ENCODE measurements at places on chromosomes 5 and 9.

GRCh38 chr5:82512025-82512424 is 233.9 kb upstream of the RPS23 start:
- no peak for DNase-seq

- DNase-seq = peak; percentile 61
These were observed 47.3 kb upstream of the PHYKPL start for GRCh38 chr5:178279723-178280438.

DNA sequence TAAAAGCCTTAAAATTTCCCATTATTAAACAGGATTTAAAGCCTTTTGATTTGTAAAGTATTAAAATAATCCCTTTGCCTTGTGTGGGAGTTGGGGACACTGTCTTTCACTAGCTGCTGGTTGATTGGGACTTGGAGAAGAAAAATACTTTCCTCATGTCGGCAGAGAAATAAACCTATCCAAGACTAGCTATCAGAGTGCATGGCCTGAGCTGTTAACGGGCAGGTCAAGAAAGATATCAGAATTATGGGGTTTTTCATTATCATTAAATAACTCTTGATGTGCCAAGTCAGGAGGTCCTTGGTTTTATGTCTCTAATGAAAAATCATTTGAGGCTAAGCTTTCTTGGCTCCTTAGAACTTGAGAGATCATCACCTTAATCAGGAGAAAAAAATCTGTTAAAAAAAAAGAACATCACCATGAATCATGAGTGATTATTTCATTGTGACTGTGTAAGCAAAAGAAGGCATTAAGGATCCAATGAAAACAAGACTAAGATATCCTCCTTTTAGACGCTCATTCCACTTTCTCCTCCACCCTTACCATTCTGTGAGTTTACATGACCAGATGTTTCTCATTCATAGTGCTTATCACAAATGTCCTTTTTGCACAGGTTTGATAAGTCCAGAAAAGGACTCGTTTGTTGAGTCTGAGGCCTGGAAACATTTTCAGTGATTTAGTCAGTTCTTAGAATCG is 140.4 kb upstream of the EGFLAM start:
- peak; percentile 1 for DNase-seq

GRCh38 chr5:135877570-135878155 is 18.0 kb downstream of the IL9 start:
- DNase-seq = no peak

GRCh38 chr5:115703514-115703913 is 77.7 kb upstream of the TMED7 start:
- no peak for DNase-seq

- DNase-seq = peak; percentile 17
These were observed 375 bp downstream of the NOP16 start for GRCh38 chr5:176388003-176388443.

DNA sequence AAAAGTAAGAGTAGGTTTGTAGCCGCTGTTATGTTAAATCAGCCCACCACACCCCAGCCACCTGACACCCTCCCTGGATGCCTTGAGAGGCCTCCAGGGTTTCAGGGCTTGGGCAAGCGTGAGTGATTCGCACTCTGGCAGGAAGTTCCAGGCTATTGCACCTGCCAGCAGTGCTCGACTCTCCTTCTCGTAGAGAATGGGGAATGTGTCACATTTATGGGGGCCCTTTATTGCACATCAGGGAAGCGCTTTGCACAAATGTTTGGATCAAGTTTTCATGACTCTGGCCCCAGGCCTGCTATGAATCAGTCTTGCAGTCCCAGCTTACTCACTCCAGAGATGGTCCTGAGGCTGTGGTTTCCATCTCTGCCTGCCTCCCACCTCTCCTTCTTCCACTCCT is 66.1 kb upstream of the ADRA1B start:
- no peak for DNase-seq

DNA sequence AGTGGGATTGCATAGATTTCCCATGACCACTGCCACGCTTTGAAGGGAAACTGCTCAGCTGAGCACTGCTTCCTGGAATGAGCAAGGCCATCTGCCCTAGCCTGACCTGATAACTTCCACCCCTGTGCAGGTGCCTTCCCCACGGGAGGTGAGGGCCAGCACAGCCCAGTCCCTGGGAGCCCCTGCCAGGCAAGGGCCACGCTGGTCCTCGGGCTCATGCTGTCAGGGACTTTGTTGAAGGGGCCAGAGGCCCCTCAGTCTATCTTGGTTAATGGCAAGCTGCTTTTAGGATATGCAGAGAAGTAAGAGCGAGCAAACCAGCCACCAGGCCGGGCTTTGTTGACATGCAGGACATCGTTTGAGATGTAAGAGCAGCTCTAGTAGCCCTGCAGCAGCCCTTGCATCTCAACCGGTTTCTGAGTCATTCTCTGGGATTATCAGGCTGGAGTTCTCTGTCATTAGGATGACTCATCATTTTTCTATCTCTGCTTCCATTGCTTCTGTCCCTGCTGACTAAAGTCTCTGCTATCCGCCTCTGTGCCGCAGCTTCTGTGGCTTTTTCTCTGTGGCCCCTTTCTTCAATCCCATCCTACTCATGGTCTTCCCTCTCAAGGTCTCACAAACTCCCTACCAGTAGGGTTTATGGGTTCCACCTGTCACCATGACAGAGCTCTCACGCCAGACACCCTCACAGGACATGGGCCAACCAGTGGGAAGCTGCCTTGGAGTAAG is 30.6 kb upstream of the IQGAP2 start:
- DNase-seq = peak; percentile 96

- DNase-seq = no peak
These were observed 21.7 kb upstream of the FBXW11 start for GRCh38 chr5:172028167-172028566.

- peak; percentile 43 for DNase-seq
These were observed 177.3 kb downstream of the SMARCA2 start for GRCh38 chr9:2192356-2192979.

DNA sequence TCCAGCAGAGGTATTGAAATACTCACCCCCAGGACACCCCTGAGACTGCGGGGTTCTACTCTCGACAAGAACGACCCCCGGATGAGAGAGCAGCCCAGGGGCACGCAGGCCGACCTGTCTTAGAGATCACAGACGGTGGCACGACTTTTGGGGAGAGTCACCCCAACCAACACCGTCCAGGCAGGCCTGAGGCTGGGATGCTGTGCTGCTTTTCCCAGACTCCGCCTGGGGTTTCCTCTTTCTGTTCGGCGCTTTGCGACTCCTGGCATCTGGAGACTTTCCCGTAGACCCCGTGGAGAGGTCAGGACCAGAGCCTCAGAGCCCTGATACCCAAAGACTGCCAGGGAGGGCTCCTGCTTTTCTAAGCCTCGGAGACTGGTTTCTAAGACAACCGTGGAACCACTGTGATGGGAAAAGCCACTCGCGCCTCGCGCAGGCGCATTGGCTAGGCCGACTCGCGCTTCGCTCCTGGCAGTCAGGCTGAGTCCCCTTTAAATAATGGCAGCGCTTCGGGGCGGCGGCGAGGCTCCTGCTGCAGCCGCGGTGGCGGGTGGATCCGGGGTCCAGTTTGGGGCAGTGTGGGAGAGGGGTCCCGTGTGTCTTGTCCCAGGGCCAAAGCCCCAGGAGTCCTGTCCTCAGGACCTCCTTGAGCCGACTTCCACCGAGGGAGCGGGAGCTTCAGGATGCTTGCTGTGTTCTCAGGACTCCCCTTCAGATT is 484.0 kb downstream of the SPATA31A7 start:
- no peak for DNase-seq

DNA sequence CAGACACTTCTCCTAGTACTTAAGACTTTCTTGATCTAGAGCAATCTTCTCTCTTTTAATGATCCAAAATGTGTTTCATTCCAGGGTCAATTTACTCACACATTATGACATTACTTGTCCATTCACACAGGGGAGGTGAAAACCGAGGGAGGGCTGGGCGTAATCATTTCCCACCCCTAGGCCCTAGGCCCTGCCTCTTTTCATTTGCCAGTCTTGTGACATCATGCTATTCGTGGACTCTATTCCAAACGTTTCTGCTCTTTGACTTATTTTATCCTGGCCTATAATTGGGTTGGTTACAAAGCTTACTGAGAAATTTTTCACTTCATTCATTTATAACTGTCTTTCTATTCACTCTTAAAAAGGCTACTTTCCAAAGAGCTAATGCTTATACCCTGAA is 2.4 kb downstream of the DCAF12 start:
- no peak for DNase-seq

DNA sequence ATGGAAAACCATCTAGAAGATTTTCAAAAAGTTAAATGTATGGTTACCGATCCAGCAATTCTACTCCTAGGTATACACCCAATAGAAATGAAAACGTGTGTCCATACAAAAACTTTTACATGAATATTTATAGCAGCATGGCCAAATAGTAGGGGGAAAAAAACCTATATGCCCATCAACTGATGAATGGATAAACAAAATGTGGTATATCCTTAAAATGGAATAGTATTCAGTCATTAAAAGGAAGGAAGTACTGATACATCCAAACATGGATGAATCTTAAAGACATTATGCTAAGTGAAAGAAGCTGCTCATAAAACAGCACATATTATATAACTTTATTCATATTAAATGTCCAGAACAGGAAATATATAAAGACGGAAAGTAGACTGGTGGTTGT is 93.2 kb upstream of the SPOCK1 start:
- no peak for DNase-seq

GRCh38 chr5:95078868-95079267 is 206.0 kb downstream of the MCTP1 start:
- DNase-seq = no peak

DNA sequence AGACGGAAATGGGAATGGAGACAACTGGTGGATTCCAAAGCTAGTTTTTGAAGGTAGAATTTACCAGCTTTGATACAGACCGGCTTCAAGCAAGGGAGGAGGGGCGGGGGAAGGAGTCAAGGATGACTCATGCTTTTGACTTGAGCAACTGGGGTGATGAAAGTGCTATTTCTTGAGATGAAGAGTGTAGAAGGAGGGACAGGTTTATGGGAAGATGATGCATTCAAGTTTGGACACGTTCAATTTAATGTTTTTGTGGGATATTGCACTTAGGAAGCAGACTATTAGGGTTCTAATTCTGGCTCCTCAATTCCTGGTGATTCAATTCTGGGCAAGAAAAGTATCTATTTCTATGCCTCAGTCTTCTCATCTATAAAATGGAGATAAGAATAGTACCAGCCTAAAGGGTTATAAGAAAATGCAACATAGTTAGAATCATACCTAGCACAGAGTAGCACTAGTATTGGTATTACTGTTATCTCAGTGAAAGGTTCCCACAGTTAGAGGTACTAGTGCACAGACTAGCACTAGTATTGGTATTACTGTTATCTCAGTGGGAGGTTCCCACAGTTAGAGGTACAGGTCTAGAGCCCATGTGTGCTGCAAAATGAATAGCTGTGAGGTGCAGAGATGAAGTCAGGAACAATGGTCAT is 4.6 kb downstream of the NIPAL4 start:
- peak; percentile 92 for DNase-seq

DNA sequence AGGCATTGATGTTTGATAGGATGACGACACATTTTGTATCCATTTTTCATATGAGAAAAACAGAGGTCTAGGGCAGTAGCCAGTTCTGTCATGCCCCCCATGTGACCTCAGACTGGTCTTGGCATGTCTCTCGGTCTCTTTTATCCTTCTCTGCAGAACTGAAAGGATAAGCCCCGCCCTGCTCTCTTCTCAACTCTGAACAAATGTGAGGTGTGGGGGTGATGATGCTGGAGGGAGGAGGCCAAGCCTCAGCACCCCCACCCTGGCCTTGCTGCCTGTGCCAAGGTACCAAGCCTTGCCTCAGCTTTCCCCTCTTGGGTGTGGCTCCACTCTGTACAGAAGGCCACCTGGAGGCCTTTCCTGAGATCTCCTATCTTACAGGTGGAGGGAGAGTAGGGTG is 19.5 kb upstream of the CRB2 start:
- DNase-seq = no peak

DNA sequence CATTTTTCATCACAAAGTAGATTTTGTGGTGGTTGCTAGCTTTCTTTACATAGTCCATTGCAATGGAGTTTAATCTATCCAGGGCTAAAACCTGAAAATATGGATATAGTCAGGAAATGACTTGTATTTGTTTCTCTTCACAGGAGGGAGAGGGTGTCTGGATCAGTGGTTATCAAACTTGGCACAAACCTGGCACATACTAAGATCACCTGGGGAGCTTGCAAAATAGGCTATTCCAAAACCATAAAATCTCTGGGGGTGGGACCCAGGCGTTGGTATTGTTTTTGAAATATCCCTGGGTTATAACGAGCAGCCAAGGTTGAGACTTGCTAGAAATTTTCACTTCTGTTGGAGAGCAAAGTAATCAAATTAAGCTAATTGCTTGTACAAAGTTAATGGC is 179.9 kb downstream of the PCSK1 start:
- no peak for DNase-seq

- DNase-seq = no peak
These were observed 85.7 kb upstream of the ARRDC3 start for GRCh38 chr5:91468651-91469422.

GRCh38 chr9:93962017-93962416 is 6.9 kb upstream of the BARX1 start:
- no peak for DNase-seq

GRCh38 chr5:132487095-132487428 is 3.5 kb downstream of the IRF1 start:
- DNase-seq = no peak

- no peak for DNase-seq
These were observed 398.3 kb downstream of the NTRK2 start for GRCh38 chr9:85067792-85068191.

DNA sequence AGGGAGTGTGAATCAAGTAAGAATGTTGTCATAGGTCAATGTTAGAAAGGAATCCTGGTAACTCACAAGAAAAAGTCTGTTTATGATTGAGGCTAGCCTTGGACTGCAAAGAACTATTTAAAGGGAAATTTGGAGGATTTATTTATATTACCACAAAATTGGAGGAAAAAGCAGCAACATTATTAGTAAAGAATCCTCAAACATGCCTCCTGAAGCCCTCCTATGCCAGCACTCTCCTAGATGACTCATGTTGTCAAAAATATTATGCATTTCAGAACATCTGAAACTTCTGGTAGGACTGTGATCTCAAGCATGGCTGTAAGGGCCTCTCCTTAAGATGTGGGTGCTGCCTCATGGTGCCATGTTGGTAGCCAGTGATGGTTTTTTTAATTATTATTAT is 628.5 kb downstream of the CHSY3 start:
- DNase-seq = peak; percentile 38

- DNase-seq = no peak
These were observed 18.9 kb downstream of the WHRN start for GRCh38 chr9:114486205-114486963.

GRCh38 chr5:74624931-74625505 is 15.5 kb downstream of the ENC1 start:
- no peak for DNase-seq

- DNase-seq = no peak
These were observed 127.8 kb upstream of the PHYKPL start for GRCh38 chr5:178360222-178360925.

DNA sequence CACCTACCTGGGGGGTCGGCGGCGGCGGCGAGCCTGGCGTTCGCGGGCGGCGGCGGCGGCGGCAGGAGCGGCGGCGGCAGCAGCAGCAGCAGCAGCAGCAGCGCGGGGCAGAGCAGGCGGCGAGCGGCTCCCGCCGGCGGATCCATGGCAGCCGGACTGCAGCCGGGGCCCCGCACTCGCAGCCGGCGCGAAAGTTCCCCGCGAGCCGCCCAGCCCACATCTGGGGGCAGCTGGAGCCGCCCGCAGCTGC is 153 bp downstream of the ADAMTS2 start:
- no peak for DNase-seq

GRCh38 chr9:16679327-16679821 is 191.1 kb downstream of the BNC2 start:
- DNase-seq = peak; percentile 44

GRCh38 chr9:23850242-23850689 is 24.2 kb upstream of the ELAVL2 start:
- DNase-seq = no peak
